ENCODE measurements at places on chromosomes 3 and 15.
A peak's percentile ranks its signal among the peaks of the same experiment; 100 is the strongest.

GRCh38 chr3:51198477-51198876, 186.6 kb upstream of the MANF start:
- no peak for DNase-seq

DNA sequence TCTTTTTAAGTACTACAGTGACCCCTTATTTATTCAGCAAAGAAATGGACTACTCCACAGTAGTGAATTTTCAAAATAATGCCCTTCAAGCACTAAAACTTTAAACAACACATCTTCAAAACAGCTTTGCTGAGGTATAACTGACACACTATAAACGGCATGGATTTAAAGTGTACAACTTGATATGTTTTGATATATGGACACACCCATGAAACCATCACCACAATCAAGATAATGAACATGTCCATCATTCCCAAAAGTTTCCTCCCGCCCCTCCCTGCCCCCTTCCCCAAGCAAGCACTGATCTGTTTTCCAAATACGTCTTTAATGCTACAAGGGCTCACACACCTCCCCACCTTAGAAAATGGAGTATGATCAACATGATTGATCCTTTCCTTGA, 1.6 kb upstream of the FURIN start:
- no peak for DNase-seq

DNA sequence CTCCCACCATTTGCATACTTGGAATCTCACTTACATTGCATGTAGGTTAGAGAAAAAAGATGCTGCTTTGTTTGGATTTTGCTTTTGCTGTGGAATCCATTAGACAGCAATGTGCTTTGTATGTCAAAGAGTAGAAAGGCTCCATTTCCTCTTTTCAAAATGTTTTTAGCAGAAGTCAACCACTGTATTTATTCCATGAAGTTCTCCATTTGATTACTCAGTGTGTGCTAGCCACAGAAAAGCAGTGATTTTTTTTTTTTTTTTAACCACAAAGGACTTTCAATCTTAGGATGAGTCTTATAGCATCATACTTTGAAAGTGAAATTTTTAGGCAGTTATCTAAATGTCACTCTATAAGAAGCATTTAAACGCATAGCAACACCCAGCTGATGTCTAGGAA, 285.0 kb upstream of the ADAMTS9 start:
- no peak for DNase-seq

DNA sequence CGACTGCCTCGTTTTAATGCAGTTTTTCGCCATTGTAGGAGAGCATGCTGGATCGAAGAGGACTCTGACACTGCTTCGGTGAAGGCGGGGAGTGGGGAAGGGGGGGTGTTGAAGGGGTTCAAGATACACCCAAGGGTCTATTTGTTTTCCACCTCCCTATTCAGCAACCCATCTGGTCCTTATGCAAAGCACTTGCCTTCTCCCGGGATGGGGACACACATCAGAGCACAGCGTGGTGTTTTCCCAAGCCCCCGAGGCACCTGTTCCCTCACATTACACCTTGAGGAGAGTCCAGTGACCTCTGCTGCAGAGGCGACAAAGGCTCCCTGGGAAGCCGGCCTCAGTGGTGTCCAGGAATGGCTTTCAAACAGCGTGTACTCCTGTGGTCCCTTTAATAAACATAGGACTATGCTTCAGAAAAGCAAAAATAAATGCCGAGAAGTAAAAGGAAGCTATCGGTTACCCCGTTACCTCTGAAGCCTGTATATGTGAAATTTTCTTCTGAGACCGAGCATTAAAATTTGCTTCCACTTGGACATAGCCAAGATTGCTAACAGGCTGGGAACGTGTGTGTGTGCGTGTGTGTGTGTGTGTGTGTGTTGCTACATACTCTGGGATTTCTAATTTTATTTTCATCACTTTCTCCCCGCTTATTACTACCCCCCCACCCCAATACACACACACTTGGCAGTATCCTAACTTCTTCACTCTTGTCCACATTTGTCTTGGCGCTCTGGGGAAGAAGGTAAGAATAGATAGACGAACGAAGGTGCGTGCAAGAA, 53.2 kb downstream of the CCDC54 start:
- DNase-seq = no peak

- DNase-seq = no peak
Measured at GRCh38 chr3:66648975-66649374, 148.2 kb upstream of the LRIG1 start.

DNA sequence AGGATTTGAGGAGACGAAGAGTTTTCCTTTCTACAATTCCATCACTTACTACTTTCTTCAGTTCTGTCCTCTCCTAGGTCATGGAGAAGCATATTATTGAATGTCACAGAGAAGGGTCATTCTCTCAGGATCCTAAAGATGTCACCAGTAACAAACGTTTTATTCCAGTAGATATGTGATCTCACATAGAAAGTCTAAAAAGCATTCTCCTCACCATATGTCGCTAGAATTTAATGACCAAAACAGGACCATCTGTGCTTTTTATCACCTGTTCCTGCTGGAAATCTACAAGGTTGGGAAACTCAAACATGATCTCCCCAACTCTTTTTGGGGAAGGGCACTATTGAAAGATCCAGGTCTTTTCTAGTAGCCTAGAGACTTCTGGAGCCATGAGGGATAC, 24.0 kb upstream of the FRMD5 start:
- DNase-seq = no peak

- DNase-seq = no peak
Measured at GRCh38 chr15:100016632-100017031, 283.4 kb upstream of the LYSMD4 start.

DNA sequence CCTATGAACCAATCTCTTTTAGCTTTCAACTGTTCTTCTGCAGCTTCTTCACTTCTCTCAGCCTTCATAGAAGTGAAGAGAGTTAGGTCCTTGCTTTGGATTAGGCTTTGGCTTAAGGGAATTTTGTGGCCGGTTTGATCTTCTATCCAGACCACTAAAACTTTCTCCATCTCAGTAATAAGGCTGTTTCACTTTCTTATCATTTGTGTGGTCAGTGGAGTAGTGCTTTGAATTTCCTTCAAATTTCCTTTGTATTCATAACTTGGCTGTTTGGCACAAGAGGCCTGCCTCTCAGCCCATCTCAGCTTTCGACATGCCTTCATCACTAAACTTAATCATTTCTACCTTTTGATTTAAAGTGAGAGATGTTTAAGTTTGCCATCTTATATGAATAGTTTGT, 21.7 kb downstream of the DZIP1L start:
- no peak for DNase-seq

GRCh38 chr3:140358686-140359085, 319.2 kb upstream of the TRIM42 start:
- DNase-seq = no peak

- peak; percentile 74 for DNase-seq
Measured at GRCh38 chr3:44235604-44236484, 5.8 kb upstream of the TOPAZ1 start.

DNA sequence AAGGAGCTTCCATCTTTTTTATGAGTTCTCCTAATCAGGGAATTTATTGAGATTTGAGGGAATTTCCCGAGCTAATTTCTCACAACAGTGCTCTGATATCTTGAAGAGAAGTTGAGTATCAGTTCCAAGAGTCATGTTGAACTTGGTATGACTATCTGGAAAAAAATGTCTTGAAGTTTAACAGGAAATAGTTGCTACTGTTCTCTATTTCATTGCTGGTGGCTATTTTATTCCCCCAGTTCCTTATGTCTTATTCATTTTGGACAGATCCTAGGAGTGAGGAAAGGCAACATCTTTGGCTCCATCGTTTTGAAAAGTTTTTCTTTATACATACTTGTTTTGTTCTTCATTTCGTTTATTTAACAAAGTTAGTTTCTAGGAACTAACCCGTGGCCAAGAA, 307.8 kb upstream of the AGTR1 start:
- no peak for DNase-seq

- no peak for DNase-seq
Measured at GRCh38 chr3:52121813-52122212, 32.4 kb downstream of the POC1A start.

DNA sequence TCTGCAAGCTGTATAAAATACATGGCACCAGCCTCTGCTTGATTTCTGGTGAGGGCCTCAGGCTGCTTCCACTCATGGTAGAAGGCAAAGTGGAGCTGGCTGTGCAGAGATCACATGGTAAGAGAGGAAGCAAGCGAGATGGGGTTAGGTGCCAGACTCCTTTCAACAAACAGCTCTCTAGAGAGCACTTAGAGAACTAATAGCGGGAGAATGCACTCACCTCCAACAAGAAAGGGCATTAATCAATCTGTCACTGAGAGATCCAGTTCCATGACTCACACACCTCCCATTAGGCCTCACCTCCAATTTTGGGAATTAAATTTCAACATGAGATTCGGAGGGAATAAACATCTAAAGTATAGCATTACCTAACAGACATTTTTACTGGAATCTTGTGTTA, 644.1 kb upstream of the ARRDC4 start:
- DNase-seq = no peak

DNA sequence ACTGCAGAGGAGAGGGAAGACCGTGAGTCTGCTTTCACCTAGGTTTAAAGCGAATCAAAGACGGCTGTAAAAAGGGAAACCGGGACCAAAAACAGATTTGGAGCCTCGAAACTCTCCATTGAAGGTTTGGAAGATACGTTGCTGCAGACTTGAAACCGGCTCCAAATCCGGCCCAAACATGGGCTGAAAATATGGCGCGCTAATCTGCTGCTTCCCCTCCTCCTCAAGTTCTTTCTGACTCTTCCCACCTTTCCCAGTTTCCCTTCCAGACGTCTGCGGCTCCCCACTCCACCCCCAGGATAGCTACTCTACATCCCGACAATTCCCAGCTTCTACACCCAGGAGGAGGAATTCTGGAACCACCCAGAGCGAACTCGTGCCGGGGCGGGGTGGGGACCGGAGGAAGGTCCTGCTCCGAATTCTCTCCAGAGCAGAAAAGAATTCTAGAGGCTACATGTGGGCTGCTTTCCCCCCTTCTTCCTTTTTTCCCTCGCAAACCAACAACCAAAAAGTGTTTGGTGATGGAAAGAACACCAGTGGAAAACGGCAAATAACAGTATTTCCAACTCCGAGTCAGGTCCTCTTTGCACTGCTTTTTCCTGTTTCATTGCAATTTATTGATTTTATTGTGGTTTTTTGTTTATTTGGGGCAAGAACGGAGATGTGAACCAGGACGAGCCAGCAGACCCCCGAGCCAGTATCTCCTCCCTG, 8.5 kb downstream of the EOMES start:
- DNase-seq = no peak

- DNase-seq = no peak
Measured at GRCh38 chr3:50671331-50671730, 3.4 kb upstream of the DOCK3 start.

GRCh38 chr3:17510265-17510664, 232.2 kb downstream of the TBC1D5 start:
- no peak for DNase-seq

DNA sequence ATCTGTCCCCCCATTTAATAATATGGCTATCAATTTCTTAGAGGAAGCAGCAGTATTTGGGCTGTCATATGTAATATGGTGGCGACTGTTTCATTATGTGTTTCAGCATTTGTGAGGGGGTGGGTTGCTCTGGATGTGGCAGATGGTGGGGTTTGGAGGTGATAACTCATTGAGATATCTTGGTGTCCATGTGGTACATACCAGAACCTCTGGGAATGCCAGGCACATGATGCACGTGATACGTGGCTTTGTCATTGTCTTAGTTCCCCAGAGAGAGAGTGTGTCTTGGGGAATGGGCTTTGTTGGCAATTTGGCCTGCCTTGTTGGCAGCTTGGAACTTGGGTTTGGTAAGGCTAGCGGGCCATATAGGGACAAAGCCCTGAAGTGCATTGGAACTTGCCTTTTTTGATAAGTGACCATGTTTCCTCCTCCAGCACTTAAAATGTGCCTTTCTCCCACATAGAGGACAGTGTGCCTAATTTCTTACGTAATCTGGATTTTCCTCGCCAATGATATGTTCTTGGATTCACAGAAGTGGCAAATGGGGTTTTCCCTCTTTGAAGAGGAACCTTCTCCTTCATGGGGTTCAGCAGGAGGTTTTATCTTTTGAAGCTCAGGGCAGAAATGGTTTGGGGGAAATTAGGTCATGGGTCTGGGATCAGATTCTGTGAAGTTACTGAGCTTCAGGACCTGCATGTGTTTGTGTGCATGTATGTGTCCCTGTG, 79.5 kb downstream of the DNASE1L3 start:
- no peak for DNase-seq

GRCh38 chr15:32942401-32942841, 224.6 kb downstream of the GREM1 start:
- no peak for DNase-seq

- no peak for DNase-seq
Measured at GRCh38 chr3:81502236-81502635, 259.2 kb downstream of the GBE1 start.

GRCh38 chr3:124131158-124131557, 139.2 kb upstream of the ROPN1 start:
- DNase-seq = no peak

- DNase-seq = no peak
Measured at GRCh38 chr15:83430441-83430840, 16.7 kb upstream of the SH3GL3 start.

GRCh38 chr3:177823701-177824189, 626.5 kb upstream of the TBL1XR1 start:
- no peak for DNase-seq

GRCh38 chr3:141986548-141987107, 110.2 kb downstream of the ATP1B3 start:
- no peak for DNase-seq

GRCh38 chr3:132279030-132279429, 38.2 kb upstream of the ACP3 start:
- no peak for DNase-seq

DNA sequence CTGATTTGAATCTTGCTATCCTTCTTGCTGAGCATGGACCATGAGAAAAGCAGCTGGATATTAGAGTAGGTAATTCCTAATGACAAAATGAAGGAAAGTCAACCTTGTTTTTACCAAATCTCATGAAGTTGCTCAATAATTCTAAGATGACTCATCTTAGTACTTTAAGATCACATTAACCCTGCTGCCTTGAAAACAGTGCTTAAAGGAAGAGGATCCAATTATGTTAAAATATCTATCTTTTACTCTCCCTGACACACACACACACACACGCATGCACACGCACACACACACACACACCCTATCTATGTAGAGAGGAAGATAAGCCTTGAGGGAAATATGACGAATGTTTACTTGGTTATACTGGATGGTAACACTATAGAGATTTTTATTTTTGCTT, 16.0 kb upstream of the MYO1E start:
- DNase-seq = no peak

- DNase-seq = no peak
Measured at GRCh38 chr15:42621996-42622925, 46.9 kb downstream of the STARD9 start.

DNA sequence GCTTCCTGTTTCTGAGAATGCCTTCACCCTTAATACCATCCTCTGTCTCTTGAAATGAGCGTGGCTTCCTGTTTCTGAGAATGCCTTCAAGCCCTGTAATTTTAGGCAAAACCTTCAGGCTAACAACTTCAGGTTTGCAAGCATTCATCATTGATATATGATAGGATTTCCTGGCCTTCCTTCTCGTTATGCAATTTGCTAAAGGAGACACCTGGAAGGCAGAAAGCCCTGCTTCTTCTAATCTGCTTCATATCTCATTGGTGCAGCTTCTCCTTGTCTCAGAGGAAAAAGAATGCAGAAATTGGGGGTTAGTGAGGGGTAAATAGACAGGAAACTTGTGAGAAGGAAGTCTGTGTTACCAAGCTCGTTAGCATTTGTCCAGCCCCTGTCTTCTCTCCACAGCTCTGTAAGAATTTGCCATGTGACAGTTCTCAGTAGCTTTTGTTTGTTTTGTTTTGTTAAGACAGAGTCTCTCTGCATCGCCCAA, 7.3 kb downstream of the ARL6IP5 start:
- DNase-seq = no peak

Measured in Right ventricle myocardium inferior (tissue), 1 donor.